ENCODE measurements at places on chromosomes 5 and 9.

DNA sequence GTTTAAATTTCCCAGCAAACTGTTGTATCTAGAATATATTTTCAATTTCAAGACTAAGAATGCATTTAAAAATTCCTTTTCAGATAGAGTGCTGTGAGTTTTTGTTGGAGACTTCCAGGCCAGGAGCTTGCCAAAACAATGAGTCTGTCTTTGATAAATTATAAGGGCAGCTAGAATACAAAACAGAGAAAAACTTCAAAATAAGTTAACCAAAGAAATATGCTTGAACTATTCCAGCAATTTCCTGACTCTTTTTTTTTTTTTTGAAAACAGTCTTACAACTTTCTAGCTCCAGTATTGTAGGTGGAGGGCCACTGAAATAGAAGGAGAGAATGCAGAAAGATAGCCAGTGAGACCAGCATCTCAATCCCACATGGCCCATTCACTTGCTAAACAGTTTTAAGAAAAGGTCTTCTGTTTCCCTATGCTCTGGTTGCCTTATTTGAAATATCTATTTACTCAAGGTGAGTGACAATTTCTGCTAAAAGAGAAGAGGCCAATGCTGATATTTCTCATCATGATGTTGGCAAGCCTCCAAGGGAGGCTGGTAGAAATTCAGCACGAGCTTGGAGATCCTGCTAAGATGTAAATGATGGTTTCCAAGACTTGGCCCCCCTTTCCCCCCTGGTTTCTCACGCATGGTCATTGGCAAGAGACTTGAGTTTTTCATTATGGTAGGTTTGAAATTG is 103.2 kb downstream of the USP20 start:
- no peak for DNase-seq

GRCh38 chr5:33229216-33229615 is 211.5 kb upstream of the TARS1 start:
- DNase-seq = no peak

DNA sequence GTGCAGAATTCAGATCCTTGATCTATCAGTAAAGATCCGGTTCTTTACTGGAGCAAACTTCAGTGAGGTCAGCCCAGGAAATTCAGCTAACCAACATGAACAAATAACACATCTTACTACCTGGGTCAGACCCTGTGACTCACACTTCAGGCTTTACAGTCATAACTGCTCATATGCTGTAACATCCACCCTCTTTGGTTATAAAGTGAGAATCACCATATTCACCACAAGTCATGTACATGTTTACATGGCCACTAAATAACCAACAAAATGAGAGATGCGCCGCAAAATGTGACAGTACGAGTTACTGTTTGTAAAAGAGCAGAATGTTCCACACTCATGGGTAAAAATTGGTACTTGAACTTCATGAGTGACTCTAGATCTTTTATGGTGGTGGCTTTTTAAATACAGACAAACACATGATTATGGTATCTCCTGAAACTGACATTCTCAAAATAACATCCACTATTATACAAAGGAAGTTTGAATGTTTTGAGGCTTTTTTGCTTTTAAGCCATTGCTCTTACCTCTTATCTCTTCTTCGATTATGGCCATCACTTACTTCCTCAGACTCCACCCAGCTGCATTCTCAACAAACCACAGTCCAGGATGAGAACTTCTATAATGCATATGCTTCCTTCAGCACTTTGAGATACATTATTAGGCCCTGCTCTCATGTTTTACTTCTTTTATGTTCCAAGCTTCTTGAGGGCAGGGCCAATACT is 516.6 kb downstream of the RAB3C start:
- no peak for DNase-seq

- no peak for DNase-seq
These were observed 102.4 kb downstream of the CDK5RAP2 start for GRCh38 chr9:120477534-120478001.

DNA sequence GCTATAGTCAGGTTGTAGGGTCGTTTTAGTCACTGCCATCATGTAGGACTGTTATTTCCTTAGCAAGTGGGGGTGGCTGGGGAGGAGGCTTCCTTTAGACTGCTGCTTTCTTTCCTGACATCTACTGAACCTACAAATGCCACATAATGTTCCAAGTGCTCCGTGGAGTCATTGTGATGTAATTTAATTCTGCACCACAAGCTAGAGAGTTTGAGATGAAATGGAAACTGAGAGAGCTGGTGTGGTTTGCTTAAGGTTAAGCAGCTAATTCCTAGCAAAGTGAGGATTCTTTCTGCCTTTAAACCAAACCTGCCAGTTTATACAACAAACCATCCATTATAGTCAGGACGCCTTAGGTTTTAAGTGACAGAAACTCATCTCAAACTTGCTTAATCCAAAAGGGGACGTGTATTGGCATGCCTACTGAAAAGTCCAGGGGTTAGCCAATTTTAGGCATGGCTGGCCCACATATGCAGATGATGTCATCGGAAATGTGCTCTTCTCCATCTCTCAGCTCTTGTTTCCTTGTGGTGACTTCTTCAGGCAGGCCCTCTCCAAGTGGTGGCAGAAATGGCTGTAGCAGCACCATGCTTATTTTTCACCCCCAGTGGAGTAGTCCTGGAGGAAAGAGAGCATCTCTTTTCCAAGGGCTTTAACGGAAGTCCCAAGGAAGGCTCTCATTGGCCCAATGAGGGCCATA is 30.5 kb downstream of the ZNF618 start:
- DNase-seq = no peak

GRCh38 chr9:133483611-133484010 is 4.7 kb upstream of the SLC2A6 start:
- no peak for DNase-seq

- DNase-seq = no peak
These were observed 78.6 kb upstream of the NEURL1B start for GRCh38 chr5:172562443-172562842.

GRCh38 chr9:92648474-92648971 is 21.4 kb downstream of the IPPK start:
- no peak for DNase-seq

DNA sequence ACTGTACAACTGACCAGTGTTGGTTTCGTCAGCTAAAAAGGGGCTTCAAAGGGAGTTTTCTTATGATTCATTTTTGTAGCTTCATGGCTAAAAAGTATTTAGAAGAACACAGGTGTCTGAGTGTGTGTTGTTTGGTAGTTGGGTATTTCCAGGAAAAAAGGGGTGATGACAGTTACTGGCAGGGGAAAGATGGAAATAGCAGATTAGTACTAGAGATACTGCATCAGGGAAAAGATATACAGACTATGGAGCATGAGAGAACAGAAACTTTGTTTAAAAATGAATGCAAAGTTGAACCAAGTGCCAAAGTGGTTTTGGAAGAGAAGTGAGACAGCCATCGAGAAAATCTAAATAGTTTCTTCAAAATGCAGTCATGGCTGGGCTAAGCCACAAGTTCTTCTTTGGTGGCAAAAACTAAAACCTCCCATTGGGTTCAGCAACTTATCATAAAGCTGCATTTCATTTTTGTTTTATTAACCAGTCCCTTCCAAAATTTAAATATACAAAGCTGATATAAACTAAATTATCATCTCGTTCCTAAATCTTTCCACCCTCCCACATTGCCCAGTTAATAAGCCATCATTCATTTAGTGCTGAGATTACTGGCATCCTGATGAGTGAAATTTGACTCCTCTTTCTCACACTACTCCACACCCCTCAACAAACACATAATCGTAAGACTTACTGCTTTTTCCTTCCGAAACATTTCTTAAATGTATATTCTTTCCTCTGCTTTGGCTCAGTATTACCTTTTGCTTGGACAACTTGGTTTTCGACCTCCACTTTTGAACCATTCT is 33.5 kb downstream of the ELL2 start:
- DNase-seq = no peak

DNA sequence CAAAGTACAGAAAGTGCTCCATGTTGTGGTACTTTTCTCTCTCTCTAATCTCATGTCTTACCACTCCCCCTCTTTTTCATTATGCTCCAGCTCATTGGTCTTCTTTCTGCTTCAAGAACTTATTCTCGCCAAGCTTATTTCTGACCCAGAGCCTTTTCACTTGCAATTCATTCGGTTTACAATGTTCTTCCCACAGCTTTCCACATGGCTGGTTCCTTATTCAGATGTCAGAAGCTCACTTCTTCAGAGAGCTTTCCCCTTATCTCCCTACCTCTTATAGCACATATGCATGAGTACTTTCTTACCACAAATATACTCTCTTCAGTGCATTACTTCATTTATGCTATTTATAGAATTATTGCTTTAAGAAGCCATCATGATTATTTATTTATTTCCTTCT is 338.8 kb upstream of the ATP10B start:
- no peak for DNase-seq

GRCh38 chr9:16143947-16144890 is 591.4 kb downstream of the CCDC171 start:
- DNase-seq = no peak

DNA sequence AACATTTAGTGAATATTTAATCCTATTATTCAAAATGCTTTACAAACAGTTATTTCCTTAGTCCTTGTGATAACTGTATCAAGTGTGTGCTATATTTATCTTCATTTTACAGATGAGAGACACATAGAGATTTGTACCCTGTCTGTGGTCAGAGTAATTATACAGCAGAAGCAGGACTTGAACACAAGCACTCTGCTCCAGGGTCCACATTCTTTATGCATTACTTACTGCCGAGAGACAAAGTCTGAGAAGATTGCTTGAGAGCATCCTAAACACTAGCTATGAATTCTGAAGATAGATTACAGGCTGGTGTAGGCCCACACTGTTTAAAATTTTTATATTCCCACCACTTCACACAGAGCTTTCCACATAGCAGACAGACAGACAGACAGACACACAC is 926.1 kb upstream of the DMAC1 start:
- no peak for DNase-seq

- no peak for DNase-seq
These were observed 71.7 kb downstream of the NFIB start for GRCh38 chr9:14242150-14242805.

DNA sequence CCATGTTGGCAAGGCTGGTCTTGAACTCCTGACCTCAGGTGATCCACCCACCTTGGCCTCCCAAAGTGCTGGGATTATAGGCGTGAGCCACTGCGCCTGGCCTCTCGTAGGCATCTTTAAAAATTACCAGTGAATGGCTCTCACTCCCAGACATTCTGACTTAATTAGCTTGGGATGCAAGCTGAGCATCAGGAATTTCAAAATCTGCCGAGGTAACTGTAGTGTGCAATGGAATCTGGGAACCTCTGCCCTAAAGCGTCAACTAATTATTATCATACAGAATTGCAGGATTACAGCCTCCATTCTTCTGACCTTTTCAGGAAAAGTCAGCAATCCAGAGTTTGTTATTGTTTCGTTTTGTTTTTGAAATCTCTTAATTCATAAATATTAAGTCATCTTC is 213.4 kb upstream of the DMAC1 start:
- no peak for DNase-seq

DNA sequence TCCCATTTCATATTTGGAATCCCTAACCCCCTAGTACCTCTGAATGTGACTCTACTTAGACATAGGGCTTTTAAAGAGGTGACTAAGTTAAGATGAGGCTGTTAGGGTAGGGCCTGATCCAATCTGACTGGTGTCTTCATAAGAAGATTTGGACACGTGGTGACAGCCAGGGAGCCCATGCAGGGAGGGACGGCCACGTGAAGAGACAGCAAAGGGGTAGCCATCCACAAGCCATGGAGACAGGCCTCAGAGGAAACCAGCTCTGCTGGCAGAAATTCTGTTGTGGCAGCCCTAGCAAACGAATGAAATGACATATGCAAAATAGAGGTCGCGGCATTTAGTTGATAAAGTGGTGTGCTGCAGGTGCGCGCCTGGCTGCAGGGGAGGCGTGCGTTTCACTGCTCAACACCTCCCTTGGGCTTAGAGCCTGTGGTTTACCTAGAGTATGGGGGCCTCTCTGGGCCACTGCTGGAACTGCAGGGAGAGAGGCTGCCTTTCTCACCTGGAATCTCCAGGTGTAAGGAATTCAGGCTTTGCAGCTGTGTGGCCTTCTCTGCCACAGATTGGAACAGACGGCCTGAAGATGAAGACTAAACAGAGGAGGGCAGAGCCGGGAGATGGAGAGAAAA is 7.1 kb upstream of the AFAP1L1 start:
- DNase-seq = no peak

- DNase-seq = no peak
These were observed 11.7 kb downstream of the CAVIN4 start for GRCh38 chr9:100589582-100589981.

DNA sequence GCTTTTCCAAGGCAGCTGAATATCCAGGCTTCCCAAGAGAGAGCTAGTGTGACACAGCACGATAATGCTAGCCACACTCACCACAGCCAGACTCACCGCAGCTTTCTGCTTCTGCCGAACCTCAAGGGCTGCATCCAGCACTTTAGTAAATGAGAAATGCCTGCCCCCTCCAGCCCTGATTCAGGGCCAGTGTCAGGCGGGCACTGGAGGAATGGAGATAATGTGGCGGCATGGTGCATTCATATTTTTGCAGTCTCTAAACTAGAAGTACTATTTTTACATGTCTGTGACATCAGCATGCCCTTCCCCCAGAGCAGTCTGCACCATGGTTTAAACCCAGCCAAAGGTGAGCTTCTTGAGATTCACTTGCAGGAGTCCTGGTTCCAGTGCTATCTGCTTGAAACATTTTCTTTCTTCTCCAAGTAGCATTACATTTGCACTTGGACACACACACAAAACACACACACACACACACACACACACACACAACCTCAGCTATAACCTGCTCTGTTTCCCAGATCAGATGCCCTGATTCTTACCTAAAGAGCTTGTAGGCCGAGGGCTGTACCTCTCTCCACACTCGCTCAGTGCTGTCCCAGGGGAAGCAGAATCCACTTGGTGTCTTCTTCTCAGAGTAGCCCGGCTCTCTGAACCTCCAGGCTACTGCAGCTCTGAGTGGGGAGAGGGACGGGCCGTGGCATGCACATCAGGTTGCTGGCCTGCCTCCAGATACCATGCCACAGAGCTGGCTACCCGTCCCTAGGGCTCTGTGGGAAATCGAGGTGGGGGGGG is at the start of gene FGF1:
TSS of gene FGF1 (minus strand) at position 673 of the 792 bp plus-strand sequence. CDS start 71,963 bp downstream, outside the sequence.
- no peak for DNase-seq

- DNase-seq = peak; percentile 68
These were observed 55.6 kb upstream of the LMX1B start for GRCh38 chr9:126558051-126558665.

DNA sequence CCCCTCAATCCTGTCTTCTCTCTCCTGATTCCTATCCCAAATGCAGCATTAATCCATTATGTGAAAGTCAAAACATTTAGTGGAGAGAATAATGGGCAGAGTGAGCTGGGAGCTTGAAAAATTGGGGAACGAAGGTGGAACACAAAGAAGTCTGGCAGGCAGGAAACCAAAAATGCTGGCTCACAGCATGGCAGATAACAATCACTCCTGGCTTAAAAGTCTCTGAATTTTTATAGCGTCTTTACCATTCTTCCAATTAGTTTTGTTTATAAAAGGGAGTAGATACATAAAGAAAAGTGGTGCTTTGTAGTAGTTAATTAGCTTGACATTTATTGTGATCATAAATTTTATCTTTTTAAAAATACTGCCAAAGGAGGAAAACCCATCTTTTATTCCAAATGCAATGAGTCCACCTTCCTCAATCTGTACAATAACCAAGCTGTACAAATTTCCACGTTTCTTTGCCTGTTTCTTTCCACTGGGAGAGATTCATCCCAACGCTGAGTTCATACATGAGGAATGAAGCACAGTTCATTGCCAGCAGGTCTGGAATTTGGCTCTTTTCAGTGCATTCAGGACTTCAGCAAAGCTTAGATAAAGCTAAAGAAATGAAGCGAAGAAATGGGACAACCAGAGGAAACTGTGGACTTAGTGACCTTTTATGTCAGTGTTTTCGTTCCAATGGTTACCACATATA is 174.7 kb downstream of the HMHB1 start:
- DNase-seq = no peak

- no peak for DNase-seq
These were observed 328.2 kb downstream of the SH3GL2 start for GRCh38 chr9:17906841-17907778.

- no peak for DNase-seq
These were observed 52.6 kb downstream of the IPPK start for GRCh38 chr9:92617195-92617813.
